ENCODE measurements at places on chromosomes 6 and 20. TPM values are rescaled to one million over a fixed set of nuclear protein-coding genes. Genes with fewer than 3 reads are reported as not detected.

GTSF1L gene
- not detected for total RNA-seq

SIM1 gene
- not detected for total RNA-seq

GPX6 gene
- total RNA-seq, result not detected

LY86 gene
- 5.7 TPM for total RNA-seq

OOEP gene
- total RNA-seq, result 1.4 TPM

ADGRF4 gene
- not detected for total RNA-seq

TP53INP2 gene
- total RNA-seq, result 2.1 TPM

NOTCH4 gene
- total RNA-seq, result 0.67 TPM

INSM1 gene
- not detected for total RNA-seq

ECT2L gene
- not detected for total RNA-seq

LPA gene
- total RNA-seq, result not detected

DDRGK1 gene
- total RNA-seq, result 59.2 TPM

FKBP5 gene
- total RNA-seq, result 78.6 TPM

PCIF1 gene
- 54.5 TPM for total RNA-seq

METTL24 gene
- 0.55 TPM for total RNA-seq

PSORS1C2 gene
- total RNA-seq, result not detected

THBS2 gene
- not detected for total RNA-seq

BEND6 gene
- not detected for total RNA-seq

MOCS1 gene
- total RNA-seq, result 0.37 TPM

SERPINB6 gene
- 85.6 TPM for total RNA-seq

HLA-DRB5 gene
- 0.26 TPM for total RNA-seq

BPI gene
- not detected for total RNA-seq

CDSN gene
- total RNA-seq, result not detected

PHIP gene
- total RNA-seq, result 33.2 TPM

NTSR1 gene
- total RNA-seq, result 0.37 TPM

SLC17A2 gene
- not detected for total RNA-seq

ANKRD66 gene
- total RNA-seq, result not detected

ZNF311 gene
- total RNA-seq, result 0.45 TPM

CST2 gene
- total RNA-seq, result not detected

SYTL3 gene
- total RNA-seq, result 65.3 TPM

MATN4 gene
- total RNA-seq, result 0.30 TPM

GSTA4 gene
- 3.1 TPM for total RNA-seq

RAMACL gene
- 0.44 TPM for total RNA-seq

VGLL2 gene
- total RNA-seq, result not detected

ABCC10 gene
- 51.0 TPM for total RNA-seq

BHLHE23 gene
- not detected for total RNA-seq

DACT2 gene
- total RNA-seq, result not detected

Measured in activated naive CD8-positive, alpha-beta T cell treated with anti-CD3 and anti-CD28 coated beads, Interleukin-2, amount 10 ng/mL, durations not matched to agents 7 days and 5 days (primary cell).